ENCODE measurements at places on chromosomes 5 and 9.

- DNase-seq: no peak
Measured at GRCh38 chr9:33106372-33106771, 29.9 kb upstream of the SMU1 start.

- DNase-seq: no peak
Measured at GRCh38 chr5:107368615-107369014, 302.1 kb downstream of the EFNA5 start.

DNA sequence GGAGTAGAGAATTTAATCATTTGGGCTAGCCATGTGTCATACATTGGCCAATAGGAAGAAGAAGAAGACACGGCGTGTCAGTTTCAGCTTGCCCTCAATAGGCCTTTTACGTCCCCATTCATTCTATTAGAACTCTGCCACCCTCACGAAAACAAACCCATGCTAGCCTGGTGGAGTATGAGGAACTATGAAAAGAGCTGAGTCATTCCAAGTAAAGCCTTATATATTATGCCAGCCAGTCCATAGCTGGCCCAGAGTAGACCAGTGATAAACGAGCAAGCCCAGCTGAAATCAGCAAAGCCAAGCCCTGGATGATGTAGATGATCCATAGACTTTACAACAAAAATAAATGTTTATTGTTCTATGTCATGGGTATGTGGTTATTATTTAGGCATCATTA, 895.1 kb downstream of the TLE1 start:
- DNase-seq: no peak

GRCh38 chr5:169670769-169671525, 33.9 kb downstream of the DOCK2 start:
- DNase-seq: no peak

DNA sequence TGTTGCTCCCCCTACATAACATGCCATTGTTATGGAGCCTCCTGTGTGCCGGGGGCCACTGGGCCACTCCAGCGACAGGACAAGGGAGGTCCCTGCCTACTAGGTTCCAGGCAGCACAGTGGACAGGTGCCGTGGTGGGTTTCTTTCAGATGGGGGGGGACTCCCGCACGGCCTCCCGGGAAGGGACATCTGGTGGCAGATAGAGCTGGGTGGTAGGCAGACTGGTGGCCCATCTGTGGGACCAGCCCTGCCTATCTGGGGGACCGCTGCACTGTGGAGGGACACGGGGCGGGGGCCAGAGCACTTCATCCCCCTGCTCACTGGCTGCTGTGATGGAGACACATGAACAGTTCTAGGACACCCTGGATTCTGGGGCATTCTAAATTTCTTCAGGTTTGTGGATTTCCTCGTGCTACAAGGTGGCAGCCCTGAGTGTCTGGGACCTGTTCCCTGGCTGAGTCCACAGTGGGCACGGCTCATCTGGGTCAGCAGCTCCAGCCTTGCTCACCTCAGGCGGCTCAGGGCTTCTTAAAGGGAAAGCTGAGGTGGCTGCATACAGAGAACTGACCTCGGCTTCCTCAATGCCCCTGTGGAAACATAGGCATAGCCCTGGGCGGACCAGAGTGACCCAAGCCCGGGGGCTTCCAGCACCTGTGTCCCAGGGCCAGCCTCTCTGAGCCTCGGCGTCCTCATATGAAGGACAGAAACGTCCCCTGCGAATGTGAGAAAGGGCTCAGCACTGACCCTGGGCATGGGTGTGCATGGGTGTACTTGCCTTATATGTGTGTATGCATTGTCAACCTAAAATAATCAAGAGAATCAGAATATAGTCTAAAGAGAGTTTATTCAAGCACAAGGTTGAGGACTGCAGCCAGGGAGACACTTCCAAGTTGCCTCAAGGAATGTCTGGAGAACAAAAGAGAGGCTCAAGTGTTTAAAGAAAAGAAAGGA, 22.5 kb downstream of the FGD3 start:
- DNase-seq: no peak

DNA sequence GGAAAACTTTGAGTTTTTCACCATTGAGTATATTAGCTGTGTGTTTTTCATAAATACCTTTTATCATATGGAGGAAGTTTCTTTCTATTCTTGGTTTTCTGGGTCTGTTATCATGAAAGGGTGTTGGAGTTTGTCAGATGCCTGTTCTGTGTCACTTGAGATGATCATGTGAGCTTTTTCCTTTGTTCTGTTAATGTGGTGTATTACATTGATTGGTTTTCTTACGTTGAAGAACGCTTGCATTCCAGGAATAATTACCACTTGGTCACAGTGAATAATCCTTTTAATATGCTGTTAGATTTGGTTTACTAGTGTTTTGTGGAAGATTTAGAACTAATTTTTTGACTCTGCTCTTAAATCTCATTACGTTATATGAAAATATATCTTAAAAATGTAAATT, 7.8 kb downstream of the PLEKHG4B start:
- no peak for DNase-seq

Data from dermis microvascular lymphatic vessel endothelial cell (primary cell).